H1 (cell line): ENCODE measurements at places on chromosomes 16 and 17. TPM values are rescaled to one million over a fixed set of nuclear protein-coding genes. Genes with fewer than 3 reads are reported as not detected.
A peak's percentile ranks its signal among the peaks of the same experiment; 100 is the strongest.

DNA sequence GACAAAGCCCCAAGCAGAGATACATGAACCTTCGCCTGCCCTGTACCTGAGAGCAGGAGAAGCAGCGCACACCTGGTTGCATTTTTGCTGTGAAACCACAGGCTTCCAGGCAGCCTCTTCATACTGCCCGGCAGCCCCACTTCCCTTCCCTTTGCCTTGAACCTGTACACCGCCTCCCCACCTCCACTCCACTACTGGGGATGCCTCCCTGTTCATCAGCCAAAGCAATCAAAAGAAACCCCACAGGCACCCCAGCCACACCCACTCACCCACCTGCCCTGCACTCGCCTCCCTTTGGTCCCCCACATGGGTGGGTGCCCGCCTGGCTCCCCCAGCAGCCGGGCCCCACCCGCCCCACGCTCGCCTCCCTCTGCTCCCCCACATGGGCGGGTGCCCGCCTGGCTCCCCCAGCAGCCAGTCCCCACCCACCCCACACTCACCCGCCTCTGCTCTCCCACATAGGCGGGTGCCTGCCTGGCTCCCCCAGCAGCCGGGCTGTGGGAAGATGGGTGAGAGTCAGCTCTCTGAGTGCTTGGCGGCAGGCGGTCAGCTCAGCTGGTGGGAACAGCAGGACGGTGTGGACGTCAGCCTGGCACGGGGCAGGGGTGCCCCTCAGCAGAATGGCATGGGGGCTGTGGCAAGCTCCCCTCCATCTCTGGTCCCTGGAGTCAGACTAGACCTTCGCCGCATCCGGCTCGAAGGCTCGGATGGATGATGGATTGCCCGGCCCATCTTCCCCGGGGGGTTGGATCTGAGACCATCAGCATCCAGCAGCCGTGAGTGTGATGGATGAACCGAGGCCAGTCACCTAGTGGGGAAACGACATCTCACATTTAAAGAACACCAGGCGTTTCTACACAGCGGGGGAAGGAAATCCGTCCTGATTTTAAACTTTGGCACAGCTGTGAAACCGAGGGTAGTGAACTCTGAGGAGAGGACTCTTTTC is 135.6 kb downstream of the BANP start:
- no peaks in the 10 kb centered on the region for H3K4me1 ChIP-seq
- H3K27ac ChIP-seq: no peak overlapping the region
- no peak overlapping the region for H3K4me3 ChIP-seq
- no peak for DNase-seq
- H3K36me3 ChIP-seq: no peaks in the 10 kb centered on the region
- no peaks in the 10 kb centered on the region for H3K27me3 ChIP-seq

DNA sequence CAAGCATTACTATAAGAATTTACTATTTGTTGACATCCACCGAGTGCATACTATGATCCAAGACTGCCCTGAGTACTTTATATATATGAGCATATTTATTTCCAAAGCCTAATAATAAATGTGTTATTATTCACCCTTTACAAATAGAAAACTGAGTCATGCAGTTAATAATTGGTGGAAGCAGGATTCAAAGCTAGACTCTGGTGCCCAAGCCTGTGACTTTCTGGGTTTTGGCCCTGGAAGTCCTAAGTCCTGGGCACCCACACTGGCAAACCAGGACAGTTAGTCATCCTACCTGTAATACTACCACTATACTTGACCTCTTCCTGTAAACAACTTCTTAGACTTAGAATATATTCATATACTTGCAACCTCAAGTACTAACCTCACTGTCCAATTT is 257.4 kb upstream of the IRX5 start:
- H3K27ac ChIP-seq: no peak overlapping the region
- H3K27me3 ChIP-seq: no peaks in the 10 kb centered on the region
- no peaks in the 10 kb centered on the region for H3K4me1 ChIP-seq

DNA sequence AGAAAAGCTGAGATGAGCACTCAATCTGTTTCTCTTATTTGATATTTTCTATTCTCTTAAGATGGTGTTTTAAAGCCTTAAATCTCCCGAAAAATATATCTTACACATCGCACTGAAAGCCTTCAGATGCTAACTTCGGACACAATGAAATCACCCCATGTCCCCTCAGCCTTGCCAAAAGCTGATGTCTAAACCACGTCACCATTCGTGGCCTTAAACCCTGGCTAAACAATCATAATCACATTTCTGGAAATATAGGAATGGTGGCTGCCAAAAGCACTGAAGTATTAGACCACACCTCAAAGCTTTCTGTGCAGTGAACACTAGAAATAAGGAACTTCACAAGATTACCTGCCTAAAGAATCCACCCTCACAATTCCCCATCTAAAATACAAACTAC is 402.7 kb downstream of the SOX9 start:
- no peak overlapping the region for H3K4me3 ChIP-seq
- no peaks in the 10 kb centered on the region for H3K27me3 ChIP-seq
- DNase-seq: no peak
- H3K36me3 ChIP-seq: no peaks in the 10 kb centered on the region

- H3K27me3 ChIP-seq: no peaks in the 10 kb centered on the region
- DNase-seq: no peak
- H3K27ac ChIP-seq: no peak overlapping the region
- H3K4me1 ChIP-seq: no peaks in the 10 kb centered on the region
Observed at GRCh38 chr16:30482366-30482765, 9.8 kb downstream of the ITGAL start.

- no peak overlapping the region for H3K27ac ChIP-seq
- no peak for DNase-seq
- H3K27me3 ChIP-seq: no peaks in the 10 kb centered on the region
- H3K36me3 ChIP-seq: no peaks in the 10 kb centered on the region
- no peak overlapping the region for H3K4me3 ChIP-seq
Observed at GRCh38 chr17:43457362-43457692, 26.4 kb upstream of the DHX8 start.

DNA sequence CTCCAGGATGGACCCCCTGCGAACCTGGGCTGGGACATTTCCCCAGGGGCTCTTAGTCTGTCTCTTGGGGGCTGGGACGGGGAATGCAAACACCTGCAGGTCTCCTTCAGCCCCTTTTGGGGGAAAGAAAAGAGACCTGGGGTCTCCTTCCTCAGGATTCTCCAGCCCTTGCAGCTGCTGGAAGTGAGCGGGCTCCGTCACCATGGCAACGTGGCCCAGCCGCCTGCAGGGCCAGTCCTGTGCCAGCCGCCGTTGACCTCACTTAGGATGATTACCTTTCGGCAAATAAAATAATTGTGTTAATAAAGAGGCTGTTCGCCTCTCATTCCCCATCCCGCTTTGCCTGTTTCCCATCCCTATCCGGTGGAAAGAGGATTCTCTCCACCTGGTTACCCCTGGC is 25.7 kb downstream of the MRM1 start:
- H3K4me1 ChIP-seq: no peaks in the 10 kb centered on the region
- H3K4me3 ChIP-seq: no peak overlapping the region
- no peaks in the 10 kb centered on the region for H3K27me3 ChIP-seq
- no peaks in the 10 kb centered on the region for H3K36me3 ChIP-seq
- H3K27ac ChIP-seq: no peak overlapping the region

Gene RUNDC1
- 10.7 and 11.9 TPM in 2 replicates for total RNA-seq

Gene RNF227
- 0.63 and 0.77 TPM in 2 replicates for total RNA-seq

GRCh38 chr16:56222474-56222997 is 31.2 kb downstream of the GNAO1 start:
- H3K4me3 ChIP-seq: no peak overlapping the region
- no peaks in the 10 kb centered on the region for H3K4me1 ChIP-seq
- H3K36me3 ChIP-seq: no peaks in the 10 kb centered on the region
- DNase-seq: no peak
- no peak overlapping the region for H3K27ac ChIP-seq
- H3K27me3 ChIP-seq: no peaks in the 10 kb centered on the region

- peaks cover 7% of the 10 kb centered on the region; the same call in 1 of the 2 replicates for H3K4me1 ChIP-seq
- H3K27me3 ChIP-seq: no peaks in the 10 kb centered on the region
- H3K36me3 ChIP-seq: no peaks in the 10 kb centered on the region
- peak overlapping the region; percentile 90 for H3K4me3 ChIP-seq
- no peak for DNase-seq
- no peak overlapping the region for H3K27ac ChIP-seq
Observed at GRCh38 chr16:67935101-67935401, 1.6 kb downstream of the PSMB10 start.

Gene MIS12
- total RNA-seq: 25.6 and 27.2 TPM in 2 replicates

Gene KRTAP4-6
- not detected in 2 replicates for total RNA-seq

Gene C1QTNF8
- not detected in 2 replicates for total RNA-seq

Gene KRTAP9-2
- not detected in 2 replicates for total RNA-seq

GRCh38 chr16:66264311-66265047 is 102.0 kb upstream of the CDH5 start:
- no peaks in the 10 kb centered on the region for H3K36me3 ChIP-seq
- DNase-seq: no peak
- no peak overlapping the region for H3K4me3 ChIP-seq
- no peak overlapping the region for H3K27ac ChIP-seq
- no peaks in the 10 kb centered on the region for H3K27me3 ChIP-seq

Gene LITAFD
- not detected in 2 replicates for total RNA-seq

DNA sequence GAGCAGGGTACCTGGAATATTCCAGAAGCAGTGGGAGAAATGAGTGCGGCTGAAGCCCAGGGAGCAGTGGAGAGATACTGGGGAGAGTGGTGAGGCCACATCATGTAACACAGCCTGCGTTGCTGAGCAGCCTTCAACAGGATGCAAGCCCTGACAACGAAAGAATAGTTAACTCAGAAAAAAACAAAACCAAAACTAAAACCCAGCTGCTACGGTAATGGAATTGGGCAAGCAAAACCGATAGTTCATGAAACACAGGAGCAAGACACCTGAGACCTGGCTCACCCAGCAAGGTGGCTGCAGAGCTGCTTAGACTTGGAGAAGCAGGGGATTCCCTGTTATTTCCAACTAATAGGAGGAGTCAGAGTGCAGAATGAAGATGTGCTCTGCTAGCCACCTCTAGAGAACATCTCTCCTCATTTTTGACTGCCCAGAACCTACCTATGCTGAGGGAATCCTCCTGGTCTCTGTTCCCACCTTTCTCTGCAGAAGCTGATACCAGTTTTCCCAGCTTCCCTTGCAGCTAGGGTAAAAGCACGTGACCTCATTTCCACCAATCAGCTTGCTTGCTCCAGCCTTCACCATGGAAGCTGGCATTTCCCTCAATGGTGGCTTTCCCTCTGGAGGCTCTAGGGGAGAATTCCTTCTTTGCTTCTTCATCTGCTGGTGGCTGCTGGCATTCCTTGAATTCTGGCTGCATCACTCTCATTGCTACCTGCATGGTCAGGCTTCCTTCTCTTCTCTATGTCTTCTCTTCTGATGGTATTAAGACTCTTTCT is 59.4 kb upstream of the XYLT1 start:
- H3K36me3 ChIP-seq: no peaks in the 10 kb centered on the region
- H3K27me3 ChIP-seq: no peaks in the 10 kb centered on the region
- H3K4me3 ChIP-seq: no peak overlapping the region
- H3K4me1 ChIP-seq: no peaks in the 10 kb centered on the region
- no peak overlapping the region for H3K27ac ChIP-seq

Gene DNAAF1
- total RNA-seq: 0.09 and 0.27 TPM in 2 replicates

Gene TMEM100
- total RNA-seq: 0.48 and 1.1 TPM in 2 replicates

Gene KRTAP4-3
- not detected in 2 replicates for total RNA-seq

DNA sequence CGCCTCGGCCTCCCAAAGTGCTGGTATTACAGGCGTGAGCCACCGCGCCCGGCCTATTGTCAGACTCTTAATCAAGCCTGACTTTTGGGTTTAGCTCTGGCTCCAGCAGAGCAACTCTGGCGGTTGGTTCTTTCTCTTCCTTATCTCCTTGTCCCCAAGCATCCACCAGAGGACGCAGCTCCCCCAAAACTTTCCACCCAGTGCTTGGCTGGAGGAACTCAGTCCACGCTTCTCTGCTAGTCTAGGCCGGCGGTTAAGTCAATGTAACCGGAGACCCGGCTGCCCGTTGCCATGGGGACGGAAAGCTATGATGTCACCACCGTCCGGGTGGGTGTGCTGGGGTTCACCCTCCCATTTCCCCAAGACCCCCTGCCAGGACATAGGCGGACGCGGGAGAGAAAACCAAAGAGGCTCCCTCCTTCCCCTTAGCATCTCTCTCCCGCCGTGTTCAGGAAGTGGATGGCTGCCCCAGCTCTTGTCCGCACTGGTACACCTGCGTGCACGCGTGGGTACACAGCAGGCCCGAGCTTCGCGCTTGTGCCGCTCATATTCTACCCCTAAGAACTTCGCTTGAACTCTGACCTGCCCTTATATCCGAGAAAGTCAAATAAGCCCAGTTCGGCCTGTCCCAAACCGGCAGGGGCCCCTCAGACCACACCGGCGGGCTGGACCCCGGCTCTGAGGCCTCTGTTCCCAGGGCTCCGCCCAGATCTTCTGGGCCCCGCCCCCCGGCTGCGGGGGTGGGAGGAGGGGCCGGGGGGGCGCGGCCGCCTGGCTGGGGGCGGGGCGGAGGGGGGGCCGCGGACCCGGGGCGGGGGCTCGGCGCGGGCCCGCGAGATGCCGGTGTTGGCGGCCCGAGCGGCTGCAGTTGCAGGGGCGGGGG is at the start of gene RND2:
Gene RND2, plus strand, starts transcription at position 825 of the 883 bp plus-strand sequence. CDS start 117 bp downstream, outside the sequence.
- H3K36me3 ChIP-seq: 0 out of 2 replicates have a peak, but pooled peaks cover 6% of the 10 kb centered on the region
- peak within 1 kb of the TSS; percentile 91 for H3K27ac ChIP-seq
- H3K4me3 ChIP-seq: peak within 1 kb of the TSS; percentile 58
- peaks cover 20% of the 10 kb centered on the region for H3K4me1 ChIP-seq
- DNase-seq: peak; percentile 93
